ENCODE measurements at places on chromosomes 2 and 18.
A peak's percentile ranks its signal among the peaks of the same experiment; 100 is the strongest.

DNA sequence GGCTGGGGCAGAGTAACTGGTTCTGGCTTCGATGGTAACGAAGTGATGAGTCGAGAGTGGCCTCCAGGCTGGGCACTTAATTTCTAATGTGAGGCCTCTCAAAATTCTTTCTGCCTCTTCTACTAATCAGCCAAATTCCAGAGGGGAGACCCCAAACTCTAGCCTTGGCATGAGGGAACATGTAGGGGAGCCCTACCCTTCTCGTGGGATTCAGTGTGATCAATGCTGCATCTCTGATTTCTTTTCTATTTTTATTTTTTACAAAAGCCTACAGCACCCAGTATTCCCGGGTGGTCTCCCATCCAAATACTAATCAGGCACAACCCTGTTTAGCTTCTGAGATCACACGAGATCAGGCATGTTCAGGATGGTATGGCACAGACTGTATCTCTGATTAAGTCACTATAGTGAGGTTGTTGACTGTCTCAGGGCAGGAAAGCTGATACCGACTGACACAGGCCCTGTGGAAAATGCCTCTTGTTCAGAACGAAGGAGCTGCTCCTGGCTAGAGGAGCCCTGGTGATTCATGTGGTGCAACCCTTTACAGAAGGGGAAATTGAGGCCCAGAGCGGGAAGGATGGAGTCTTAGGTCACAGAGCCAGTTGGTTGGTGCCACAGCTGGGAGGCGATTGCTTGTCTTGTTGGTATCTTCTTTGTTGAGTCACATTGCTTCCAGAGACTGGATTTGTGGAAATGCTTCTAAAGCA lies 126.3 kb upstream of the HS6ST1 start:
- DNase-seq, result no peak

DNA sequence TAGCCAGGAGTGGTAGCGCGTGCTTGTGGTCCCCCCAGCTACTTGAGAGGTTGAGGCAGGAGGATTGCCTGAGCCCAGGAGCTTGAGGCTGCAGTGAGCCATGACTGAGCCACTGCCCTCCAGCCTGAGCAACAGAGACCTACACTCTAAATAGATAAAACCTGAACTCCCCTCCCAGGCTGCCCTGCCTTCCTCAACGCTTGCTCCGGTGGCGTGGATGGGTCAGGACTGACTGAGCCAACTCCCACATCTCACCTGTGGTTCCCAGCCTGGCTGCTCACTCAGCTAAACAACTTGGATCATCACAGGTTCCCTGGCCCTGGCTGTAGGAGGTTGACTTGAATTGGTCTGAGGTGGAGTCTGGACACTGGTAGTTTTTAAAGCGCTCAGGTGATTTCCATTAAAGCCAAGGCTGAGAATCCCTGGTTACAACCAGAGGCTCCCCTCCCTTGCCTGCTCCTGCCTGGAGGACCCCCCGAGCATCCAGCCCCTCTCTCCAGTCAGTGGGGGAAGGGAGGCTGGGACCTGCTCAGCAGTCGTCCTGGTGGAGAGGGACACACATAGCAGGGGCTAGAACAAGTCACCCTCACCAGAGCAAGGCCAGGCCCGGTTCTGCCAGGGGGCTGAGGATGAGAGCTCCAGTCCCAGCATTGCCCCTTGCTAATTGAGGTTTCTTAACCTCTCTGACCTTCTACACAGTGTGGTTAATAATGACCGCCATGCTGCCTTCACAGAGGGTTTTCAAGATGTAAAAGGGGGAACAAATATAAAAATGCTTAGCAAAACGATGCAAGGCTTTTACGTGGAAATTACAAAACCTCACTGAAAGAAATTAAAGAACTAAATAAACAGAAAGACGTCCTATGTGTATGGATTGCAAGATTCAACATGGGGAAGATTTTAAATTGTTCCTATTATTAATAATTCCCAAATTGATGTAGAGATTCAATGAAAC lies 46.9 kb upstream of the TAF1B start:
- DNase-seq, result no peak

DNA sequence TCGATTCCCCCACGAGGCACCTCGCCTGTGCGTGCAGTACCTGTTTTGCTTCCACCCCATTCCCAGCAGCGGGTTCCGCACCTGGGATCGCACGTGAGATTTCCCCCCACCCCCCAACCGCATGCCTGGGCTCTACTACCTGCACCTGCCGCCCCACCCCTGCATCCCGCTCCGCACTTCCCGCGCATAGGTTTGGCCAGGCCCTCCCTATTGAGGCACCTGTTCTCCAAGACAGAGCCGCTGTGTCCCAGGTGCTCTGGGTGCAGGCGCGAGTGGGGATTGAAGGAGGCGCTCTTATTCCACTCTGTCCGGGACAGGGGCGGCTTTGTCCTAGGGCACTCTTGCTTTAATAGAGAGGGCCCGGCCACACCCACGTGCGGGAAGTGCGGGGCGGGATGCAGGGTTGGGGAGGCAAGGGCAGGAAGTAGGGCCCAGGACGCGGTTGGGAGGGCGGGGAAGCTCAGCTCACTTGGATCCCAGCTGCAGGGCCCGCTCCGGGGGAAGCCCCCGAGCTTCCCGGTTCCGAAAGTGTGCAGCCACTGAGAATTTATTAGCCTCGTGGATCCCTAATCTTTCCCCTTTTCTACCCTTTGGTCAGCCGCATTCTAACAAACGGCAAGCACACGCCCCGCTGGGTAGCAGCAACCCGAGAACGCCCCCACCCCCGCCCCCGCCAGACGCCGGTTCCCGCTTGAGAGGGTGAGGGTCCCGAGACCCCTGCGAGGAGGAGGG lies 670 bp upstream of the MOCOS start:
- no peak for DNase-seq

DNA sequence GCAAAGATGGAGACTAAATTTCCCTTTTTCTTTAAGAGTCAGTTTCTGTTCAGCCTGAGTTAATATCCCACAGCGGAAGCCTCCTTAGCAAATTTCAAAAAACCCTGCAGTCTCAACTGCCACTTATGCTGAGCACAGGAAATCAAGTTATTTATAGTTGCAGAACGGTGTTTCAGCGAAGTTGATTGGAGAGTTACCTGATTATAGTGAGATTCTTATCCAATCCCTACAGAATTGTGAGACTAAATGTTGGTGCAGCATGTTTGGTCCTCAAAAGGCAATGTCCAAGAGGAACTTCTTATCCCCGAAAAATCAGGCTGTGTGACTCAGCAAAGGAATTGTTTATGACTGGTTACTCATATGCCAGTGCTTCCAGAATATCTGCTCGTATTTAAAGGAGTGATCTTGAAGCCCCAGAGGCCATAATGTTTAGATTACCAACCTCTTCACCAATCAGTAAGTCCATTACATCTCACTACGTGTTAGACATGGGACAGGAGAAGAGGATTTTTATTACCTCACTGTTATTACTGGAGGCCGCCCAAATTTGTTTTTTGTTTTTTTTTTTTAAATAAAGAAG lies 67.9 kb downstream of the LRRFIP1 start:
- DNase-seq, result peak; percentile 73

- no peak for DNase-seq
Measured at GRCh38 chr2:229748950-229749349, 34.6 kb upstream of the DNER start.

DNA sequence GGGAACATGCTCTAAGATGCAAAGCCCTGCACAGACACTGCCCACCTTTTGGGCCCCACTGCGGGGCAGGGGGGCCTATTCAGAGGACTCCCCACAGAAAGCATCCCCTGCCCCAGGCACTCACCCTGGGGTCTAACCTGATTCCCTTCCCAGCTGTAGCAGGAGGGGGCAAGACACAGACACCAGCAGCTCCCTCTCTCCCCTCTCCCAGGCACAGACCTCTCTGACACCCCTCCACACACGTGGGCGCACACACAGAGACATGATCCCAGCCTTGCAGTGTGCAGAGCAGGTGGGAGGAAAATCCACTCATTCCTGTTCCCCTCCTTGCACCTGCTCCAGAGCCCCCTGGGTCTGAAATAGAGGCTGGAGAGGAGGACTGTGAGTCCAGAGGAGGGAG lies 10.7 kb downstream of the TNS1 start:
- DNase-seq, result no peak

DNA sequence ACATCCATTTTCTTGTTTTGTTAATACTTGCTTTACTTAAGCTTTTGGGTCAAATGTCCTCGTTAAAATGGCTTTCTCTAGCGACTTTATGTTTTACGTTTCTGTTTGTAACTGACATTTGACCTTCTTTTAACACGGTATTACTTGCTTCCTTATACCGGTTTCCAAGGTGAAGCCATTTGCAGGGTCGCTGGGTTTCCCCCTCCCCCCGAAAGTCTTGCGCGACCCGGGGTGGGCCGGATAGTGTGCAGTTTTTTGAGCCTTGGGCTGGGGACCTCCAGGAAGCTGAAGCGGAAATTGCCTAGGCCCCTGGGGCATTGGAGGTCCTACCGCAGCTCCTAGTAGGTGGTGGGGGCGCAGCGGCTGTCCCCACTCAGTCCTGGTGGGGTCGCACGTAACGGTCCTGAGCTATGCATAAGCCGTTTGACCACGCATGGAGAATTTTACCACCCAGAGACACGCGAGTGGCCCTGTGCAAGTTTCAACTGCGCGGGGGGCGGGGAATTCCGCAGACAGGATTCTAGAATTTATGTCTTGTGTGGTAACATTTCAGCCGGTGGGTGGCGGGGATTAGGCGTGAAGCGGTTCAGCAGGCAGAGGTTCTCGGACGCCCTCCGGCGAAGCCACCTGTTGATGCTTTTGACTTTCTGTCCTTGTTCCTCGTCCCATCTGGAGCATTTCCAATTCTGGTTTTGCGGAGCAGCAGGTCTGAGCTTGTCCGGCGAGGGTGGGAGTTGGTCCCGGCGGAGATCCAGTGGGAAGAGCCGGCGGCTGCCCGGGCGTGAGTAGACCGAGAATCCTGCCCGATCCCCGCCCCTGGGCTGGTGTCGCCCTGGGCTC lies 2.4 kb downstream of the CFLAR start:
- DNase-seq, result peak; percentile 35

DNA sequence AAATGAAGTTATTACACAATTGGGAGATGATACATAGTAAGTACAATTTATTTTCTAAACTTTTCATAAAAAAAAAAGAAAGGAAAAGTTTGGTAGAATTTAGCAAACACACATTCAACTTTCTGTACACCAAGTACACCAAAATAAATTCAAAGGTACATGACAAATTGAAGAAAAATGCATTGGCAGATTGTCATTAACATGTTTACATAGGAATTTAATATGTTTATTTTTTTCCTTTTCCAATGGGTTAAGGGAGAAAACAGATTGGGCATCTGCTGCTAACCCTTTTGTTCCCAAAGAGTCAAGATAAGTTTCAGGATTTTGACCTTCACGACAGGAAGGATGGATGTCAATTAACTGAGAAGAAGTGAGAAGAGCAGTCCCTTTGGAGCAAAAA lies 620.4 kb downstream of the XIRP2 start:
- DNase-seq, result no peak

DNA sequence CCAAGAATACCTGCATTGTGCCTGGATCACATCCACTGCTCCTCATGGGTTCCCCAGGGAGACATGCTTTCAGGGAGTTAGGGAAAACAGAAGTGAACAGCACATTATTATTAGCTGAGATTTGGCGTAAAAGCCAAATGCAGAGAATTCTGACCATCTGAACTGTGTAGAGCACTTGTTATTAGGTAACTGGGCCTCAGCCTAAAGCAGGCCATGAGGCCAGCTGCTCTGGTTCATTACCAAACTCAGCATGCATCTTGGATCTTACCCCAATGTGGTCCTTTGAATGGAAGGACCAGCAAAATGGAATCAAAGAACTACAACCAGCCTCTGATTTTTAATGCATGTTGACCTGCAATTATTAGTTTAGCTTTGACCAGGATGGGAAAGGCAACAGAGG lies 322.3 kb downstream of the KCNS3 start:
- no peak for DNase-seq

- DNase-seq, result no peak
Measured at GRCh38 chr2:42510608-42511243, 16.9 kb upstream of the KCNG3 start.

DNA sequence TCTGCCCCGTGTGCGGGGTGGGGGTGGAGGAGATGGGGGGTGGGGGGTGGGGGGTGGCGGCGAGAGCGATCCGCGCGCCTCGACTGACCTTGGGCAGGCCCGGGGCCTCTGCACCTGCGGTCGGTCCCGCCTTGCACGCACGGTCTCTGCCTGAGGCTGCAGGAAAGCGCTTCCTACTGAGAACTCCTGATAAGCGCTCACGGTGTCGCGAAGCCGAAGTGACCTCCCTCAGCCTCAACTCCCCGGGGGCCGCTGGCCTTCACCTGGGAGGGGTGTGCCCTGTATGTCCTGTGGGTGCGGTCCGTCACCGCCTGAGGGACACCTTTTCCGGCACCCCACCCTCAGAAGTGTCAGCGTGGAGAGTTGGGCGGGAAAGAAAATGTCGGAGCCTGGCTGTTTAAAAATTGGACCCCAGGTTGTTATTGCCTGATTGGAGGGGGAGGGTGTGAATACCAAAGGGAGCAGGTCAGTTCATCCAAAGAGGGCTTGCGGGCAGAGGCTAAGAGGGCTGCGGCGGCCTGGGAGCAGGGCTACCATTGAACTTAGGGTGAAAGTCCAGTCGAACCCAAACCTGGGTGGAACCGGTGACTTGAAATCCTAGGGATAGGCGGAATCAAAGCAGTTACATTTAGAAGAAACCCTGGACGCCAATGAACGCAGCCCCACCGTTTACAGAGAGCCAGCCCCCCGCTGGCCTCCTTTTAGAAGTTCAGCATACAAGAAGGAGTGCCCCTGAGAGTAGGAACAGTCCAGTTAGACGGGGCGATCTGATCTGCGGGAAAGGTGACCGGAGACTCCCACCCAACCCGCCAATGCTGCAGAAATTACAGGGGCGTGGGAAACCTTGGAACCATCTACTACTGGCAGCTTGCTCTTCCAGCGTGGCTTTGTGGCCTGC lies 1.2 kb downstream of the MAL start:
- DNase-seq, result no peak

DNA sequence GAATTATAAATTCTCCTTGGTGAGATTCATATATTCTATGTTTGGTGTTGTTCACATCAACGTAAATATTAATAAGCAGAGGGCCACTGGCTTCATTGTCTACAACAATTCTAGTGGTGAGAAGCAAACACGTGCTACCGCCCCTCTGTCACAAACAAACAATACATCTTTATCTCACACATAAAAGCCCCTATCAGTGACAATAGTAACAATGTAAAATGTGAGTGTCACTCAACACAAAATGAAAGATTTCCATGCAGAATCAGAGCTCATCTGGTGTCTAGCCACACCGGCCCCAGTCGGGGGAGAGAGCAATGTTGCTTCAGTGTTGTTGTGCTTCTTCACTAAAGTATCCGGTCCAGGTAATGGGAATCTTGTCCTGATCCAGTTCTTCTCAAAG lies 932.6 kb downstream of the SOCS6 start:
- DNase-seq, result no peak

DNA sequence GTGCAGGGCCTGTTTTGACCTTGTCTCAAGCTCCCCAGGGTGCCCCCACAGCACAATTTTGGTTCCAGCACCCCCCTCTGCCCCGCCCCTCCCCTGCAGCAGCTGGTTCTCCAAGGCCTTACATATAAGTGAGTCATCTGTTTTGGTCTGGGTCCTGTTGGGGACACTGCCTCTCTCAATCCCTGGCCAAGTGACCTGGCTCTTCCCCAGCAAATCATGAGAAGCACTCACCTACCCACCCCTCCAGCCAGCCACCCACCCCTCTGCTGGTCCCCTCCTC lies 90.5 kb downstream of the INHBB start:
- no peak for DNase-seq

All from fibroblast of skin of left biceps (primary cell).